ENCODE measurements at places on chromosomes 12 and 14. TPM values are rescaled to one million over a fixed set of nuclear protein-coding genes. Genes with fewer than 3 reads are reported as not detected.

DNA sequence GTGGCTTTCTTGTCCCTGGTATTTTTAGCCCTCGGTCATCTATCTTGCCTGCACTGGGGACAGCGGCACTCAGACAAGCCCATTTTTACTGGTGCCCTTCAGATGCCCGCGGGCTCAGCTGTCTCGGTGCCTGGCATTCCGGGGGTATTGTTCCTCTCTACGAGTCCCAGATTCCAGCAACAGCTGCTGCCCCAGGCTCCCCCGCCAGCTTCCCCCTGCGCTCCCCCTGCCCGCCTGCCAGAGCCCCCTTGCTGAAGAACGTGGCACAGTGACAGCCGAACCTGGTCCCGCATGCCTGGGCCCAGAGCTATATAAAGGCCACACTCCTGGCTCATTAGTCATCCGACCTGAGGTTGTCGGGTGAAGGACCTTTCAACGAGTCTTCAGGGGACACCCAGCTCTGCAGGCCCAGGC lies 10.9 kb upstream of the MYL2 start:
- no peak for DNase-seq
- H3K4me1 ChIP-seq: no peaks in the 10 kb centered on the region
- H3K27me3 ChIP-seq: no peaks in the 10 kb centered on the region
- no peak overlapping the region for H3K27ac ChIP-seq
- no peak overlapping the region for H3K4me3 ChIP-seq
- H3K36me3 ChIP-seq: no peaks in the 10 kb centered on the region

DNA sequence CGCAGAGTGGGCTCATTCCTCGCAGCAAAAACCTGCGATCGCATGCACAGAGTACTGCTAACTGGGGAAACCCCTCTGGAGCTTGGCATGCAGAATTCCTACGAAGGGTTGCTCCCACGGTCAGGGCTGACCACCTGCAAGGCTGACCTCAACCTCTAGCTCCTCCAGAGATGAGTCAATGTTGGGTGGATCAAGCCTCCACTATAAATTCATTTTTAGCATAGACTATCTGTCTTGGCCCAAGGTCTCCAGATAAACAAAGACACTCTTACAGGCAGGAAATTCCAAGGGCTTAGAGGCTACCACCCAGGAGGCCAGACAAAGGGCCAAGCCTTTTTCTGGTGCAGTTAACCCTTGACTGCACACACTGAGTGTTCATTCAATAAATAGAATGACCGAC lies 296.5 kb downstream of the TMEM132D start:
- H3K27ac ChIP-seq: no peak overlapping the region
- no peak overlapping the region for H3K4me3 ChIP-seq
- H3K36me3 ChIP-seq: no peaks in the 10 kb centered on the region
- H3K4me1 ChIP-seq: no peaks in the 10 kb centered on the region
- no peaks in the 10 kb centered on the region for H3K27me3 ChIP-seq

- H3K27me3 ChIP-seq: no peaks in the 10 kb centered on the region
- H3K27ac ChIP-seq: no peak overlapping the region
- no peak for DNase-seq
- H3K4me1 ChIP-seq: no peaks in the 10 kb centered on the region
These were observed 24.3 kb upstream of the TMEM106C start for GRCh38 chr12:47939009-47939601.

- no peak for DNase-seq
- no peaks in the 10 kb centered on the region for H3K36me3 ChIP-seq
- peaks cover 21% of the 10 kb centered on the region for H3K4me1 ChIP-seq
- H3K27me3 ChIP-seq: no peaks in the 10 kb centered on the region
- H3K27ac ChIP-seq: peak overlapping the region; percentile 99
These were observed 7.4 kb downstream of the LRP1-AS start for GRCh38 chr12:57139796-57140649.

GRCh38 chr12:32069731-32070130 lies 36.9 kb upstream of the BICD1 start:
- H3K36me3 ChIP-seq: no peaks in the 10 kb centered on the region
- no peak overlapping the region for H3K27ac ChIP-seq
- no peak overlapping the region for H3K4me3 ChIP-seq
- DNase-seq: no peak

DNA sequence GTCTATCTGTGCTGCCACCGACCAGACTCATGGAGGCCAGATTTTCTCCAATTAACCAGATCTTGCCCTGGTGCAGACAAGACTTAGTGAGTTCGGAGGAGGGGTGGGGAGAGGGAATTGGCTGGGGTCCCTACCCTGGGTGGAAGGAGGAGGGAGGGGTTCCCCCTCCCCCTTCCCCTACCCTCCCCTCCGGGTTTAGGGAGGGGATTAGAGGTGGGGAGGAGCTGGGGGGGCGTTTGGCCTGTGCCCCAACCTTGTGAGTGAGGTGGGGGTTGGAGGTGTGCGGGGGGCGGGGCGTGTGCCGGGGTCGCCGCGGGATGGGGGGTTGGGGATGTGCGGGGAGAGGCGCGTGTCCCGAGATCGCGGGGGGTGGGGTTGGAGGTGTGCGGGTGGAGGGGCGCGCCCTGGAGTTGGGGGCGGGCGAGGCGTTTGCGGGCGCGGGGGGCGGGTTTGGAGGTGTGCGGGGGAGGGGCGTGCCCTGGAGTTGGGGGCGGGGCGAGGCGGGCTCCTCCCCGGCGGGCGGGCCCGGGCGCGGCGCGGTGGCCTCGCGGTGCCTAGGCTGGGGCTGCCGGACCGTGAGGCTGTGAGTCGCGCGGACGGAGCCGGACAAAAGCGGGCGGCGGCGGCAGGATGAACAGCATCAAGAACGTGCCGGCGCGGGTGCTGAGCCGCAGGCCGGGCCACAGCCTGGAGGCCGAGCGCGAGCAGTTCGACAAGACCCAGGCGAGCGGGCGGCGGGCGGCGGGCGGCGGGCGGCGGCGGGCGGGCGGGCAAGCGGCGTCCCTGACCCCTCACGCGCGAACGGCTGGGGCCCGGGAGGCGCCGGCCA lies at the start of gene HIP1R:
HIP1R (plus strand) TSS at position 537 of the 829 bp plus-strand sequence; CDS start at position 631, 94 bp downstream.
- H3K4me1 ChIP-seq: no peaks in the 10 kb centered on the region
- no peaks in the 10 kb centered on the region for H3K36me3 ChIP-seq
- H3K27me3 ChIP-seq: no peaks in the 10 kb centered on the region

CYP27B1 gene
- 1.2 TPM for total RNA-seq

OR8S1 gene
- not detected for total RNA-seq

KRT6B gene
- total RNA-seq: not detected

TOMM20L gene
- 18.7 TPM for total RNA-seq

KRT3 gene
- not detected for total RNA-seq

MMAB gene
- 234 TPM for total RNA-seq

IFNG-AS1 gene
- total RNA-seq: not detected
